ENCODE measurements at places on chromosomes 6 and 20. TPM values are rescaled to one million over a fixed set of nuclear protein-coding genes. Genes with fewer than 3 reads are reported as not detected.
A peak's percentile ranks its signal among the peaks of the same experiment; 100 is the strongest.

The CTCFL gene
- polyA plus RNA-seq: not detected

The SLC35F1 gene
- not detected for polyA plus RNA-seq

The TMC2 gene
- polyA plus RNA-seq: not detected

The CDK19 gene
- polyA plus RNA-seq: 2.3 TPM

The DDRGK1 gene
- polyA plus RNA-seq: 44.7 TPM

The VSX1 gene
- not detected for polyA plus RNA-seq

The TGM2 gene
- polyA plus RNA-seq: not detected

The ZC2HC1B gene
- polyA plus RNA-seq: not detected

GRCh38 chr6:105790635-105791034 is 295.5 kb upstream of the PRDM1 start:
- H3K27ac ChIP-seq: no peak overlapping the region
- no peak for DNase-seq
- H3K4me1 ChIP-seq: peaks cover 23% of the 10 kb centered on the region
- H3K4me3 ChIP-seq: peak overlapping the region; percentile 15

DNA sequence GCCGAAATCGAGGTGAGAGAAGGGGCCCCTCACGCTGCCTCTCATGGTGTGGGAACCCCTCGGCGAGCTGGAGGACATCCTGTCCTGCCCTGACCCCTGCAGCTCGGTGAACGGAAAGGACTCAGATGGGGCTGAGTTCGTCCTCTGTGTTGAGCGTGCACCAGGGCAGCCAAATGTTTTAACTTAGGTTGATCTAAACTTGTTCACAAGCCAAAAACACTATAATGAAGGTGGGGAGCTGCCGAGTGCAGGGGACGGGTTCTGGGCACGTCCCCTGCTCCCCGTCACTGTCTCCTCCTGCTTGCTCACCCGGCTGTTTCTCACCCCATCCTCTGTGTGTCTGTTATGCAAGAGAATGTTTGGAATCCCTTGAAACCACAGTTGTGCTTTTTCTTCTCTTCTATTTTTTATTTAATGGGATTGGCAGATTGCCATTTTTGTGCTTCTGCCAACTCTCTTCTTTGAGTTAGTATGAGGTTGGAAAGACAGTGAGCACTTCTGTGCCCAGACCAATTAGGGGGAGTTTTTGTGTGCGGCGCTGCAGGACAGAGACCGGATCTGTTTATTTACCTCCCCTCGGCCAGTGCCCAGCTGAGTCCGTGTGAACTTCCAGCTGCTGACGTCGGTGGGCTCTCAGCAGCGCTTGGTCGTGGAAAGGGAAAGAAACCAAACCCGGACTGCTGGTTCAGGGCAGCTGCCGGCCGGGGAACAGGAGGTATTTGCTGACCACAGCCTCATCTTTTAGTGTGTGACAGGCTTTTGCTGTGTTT is 158.1 kb downstream of the DTNBP1 start:
- no peak for DNase-seq
- no peak overlapping the region for H3K27ac ChIP-seq
- no peaks in the 10 kb centered on the region for H3K4me1 ChIP-seq
- H3K4me3 ChIP-seq: no peak overlapping the region
- H3K27me3 ChIP-seq: no peaks in the 10 kb centered on the region

- H3K27ac ChIP-seq: peak overlapping the region; percentile 84
- DNase-seq: no peak
- peaks cover 3% of the 10 kb centered on the region for H3K36me3 ChIP-seq
Observed at GRCh38 chr20:59043698-59044097, 1.1 kb upstream of the PRELID3B start.

- no peak overlapping the region for H3K4me3 ChIP-seq
- H3K36me3 ChIP-seq: no peaks in the 10 kb centered on the region
- H3K4me1 ChIP-seq: no peaks in the 10 kb centered on the region
- H3K27ac ChIP-seq: no peak overlapping the region
- no peaks in the 10 kb centered on the region for H3K27me3 ChIP-seq
- DNase-seq: no peak
Observed at GRCh38 chr6:162140251-162140852, 587.2 kb downstream of the PRKN start.

DNA sequence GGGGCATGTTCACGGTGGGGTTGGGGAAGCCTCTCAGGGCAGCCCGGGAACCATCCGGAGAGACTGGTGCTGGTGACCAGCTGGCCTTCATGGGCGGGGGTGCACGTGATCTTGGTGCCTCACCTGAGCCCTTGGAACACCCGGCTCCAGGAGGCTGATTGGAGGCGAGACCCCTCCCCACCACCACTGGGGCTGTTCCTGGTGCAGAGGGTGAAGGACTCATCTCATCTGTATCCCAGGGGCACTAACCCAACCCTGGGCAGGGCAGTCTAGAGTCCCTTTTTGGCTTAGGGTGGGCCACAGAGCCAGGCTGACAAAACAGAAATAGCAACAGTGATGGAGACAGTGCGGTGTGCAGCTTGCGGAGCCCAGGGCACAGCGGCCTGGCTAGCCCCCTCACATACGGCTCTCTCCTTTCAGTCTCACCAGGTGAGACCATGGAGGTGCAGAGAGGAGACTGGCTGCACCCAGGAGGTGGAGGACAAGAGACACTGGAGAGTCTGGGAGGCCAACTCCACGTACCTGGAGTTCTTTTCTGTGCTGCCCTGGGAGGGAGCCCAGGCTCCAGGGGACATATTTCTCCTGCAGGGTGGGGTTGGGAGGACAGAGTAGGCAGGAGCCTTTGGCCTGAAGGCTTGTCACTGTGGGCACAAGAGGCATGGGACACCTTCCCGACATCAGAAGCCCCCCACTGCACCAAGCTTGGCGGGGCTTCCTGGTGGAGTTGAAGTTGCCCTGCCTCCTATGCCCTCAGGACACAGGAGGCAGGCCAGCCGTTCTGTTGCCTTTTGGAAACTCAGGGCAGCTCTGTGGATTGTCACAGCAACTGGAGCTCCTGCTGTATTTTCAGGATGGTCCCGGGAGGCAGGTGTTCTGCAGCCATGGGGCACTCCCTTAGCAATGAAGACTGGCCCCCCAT is 106.0 kb downstream of the SYCP2 start:
- no peaks in the 10 kb centered on the region for H3K4me1 ChIP-seq
- no peaks in the 10 kb centered on the region for H3K27me3 ChIP-seq
- H3K27ac ChIP-seq: no peak overlapping the region
- no peaks in the 10 kb centered on the region for H3K36me3 ChIP-seq
- H3K4me3 ChIP-seq: no peak overlapping the region

DNA sequence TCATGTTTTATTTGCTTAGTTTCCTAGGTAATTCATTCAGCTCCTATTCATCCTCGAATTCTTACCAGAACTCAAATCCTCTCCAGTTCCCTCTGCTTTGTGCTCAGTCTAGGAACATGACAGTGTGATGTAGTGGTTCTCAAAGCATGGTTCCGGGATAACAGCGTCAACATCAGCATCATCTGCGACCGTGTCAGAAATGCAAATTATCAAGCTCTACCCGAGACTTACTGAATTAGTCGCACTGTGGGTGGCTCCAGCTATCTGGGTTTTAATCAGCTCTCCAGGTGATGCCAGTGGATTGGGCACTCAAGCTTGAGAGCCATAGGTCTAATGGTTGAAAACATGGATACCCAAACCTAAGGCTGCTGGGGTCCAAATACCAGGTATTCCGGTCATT is 7.7 kb upstream of the STK35 start:
- H3K4me1 ChIP-seq: no peaks in the 10 kb centered on the region
- no peaks in the 10 kb centered on the region for H3K36me3 ChIP-seq
- H3K4me3 ChIP-seq: no peak overlapping the region
- no peak overlapping the region for H3K27ac ChIP-seq

DNA sequence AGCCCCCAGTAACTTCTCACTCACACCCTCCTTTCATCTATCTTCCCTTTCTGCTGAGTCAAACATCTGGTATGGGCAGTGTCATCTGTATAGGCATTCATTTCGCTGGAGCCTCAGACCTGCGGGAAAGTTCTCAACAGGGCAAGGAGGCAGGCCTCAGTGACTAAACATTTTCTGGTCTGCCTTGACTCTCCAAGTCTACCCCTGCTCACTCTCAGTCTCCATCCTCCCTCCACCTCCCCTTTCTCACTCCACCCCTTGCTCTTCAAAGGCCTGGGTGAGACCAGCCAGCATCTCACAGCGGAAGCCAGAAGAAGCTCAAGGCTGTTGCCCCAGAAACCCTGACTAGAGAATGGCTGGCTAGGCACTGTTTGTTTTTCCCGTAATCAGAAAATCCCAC is 105.0 kb upstream of the BEND6 start:
- no peaks in the 10 kb centered on the region for H3K36me3 ChIP-seq
- no peak for DNase-seq
- no peak overlapping the region for H3K27ac ChIP-seq

GRCh38 chr20:20462185-20462584 is 94.3 kb downstream of the INSM1 start:
- no peak overlapping the region for H3K4me3 ChIP-seq
- no peak overlapping the region for H3K27ac ChIP-seq
- H3K4me1 ChIP-seq: no peaks in the 10 kb centered on the region
- no peaks in the 10 kb centered on the region for H3K36me3 ChIP-seq

DNA sequence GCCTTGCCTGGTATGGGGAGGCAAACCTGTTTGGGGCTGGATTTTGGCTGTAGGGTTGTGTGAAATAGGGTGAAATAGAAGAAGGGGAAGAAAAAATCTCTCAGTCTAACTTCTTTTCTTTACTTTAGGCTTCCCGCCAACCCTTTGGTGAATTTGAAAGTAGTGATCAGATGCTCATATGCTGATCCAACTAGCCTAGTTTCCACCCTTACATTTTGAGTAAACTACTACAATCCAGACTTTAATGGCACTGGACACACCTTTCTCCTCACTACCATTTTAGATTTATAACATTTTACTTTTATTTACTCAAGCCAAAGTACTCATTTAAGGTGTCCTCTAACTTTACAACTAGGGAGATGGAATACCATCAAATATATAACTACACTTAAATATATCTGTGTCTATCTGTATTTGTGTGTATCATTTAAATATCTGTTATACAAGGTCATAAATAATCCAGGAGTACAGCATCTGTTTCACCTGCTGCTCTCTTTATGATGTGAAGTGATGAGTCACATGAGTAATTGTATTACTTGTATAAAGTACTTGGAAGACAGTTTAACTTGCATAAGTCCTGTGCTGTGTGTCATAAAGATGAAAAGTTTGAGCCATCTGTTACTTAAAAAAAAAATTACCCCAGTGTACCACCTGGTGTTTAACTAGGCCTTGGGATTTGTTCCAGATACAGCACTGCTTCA is 172.1 kb downstream of the CDKAL1 start:
- no peak overlapping the region for H3K4me3 ChIP-seq
- no peaks in the 10 kb centered on the region for H3K27me3 ChIP-seq
- no peak for DNase-seq
- H3K27ac ChIP-seq: no peak overlapping the region
- H3K4me1 ChIP-seq: peaks cover 9% of the 10 kb centered on the region
- H3K36me3 ChIP-seq: no peaks in the 10 kb centered on the region

DNA sequence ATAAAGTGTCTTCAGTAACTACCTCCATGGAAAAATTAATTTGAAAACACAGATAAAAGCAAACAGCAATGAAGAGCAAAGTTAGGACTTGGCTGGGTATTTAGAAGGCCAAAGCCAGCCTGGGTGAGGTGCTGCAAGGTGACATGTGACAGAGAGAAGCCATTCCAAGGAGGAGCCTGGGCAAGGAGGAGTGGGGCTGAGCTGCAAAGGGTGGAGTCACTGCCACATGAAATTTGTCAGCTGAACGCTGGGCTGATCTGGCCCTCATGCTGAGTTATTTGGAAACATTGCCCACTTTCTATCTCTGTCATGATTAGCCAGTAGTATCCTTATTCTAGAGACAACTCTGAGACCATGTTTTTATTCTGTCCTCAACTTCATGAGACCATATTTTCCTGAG is 76.3 kb downstream of the PERP start:
- H3K27me3 ChIP-seq: peaks cover 4% of the 10 kb centered on the region
- H3K27ac ChIP-seq: no peak overlapping the region
- H3K4me3 ChIP-seq: no peak overlapping the region
- no peaks in the 10 kb centered on the region for H3K4me1 ChIP-seq

- H3K4me3 ChIP-seq: no peak overlapping the region
- H3K4me1 ChIP-seq: no peaks in the 10 kb centered on the region
- no peak overlapping the region for H3K27ac ChIP-seq
Observed at GRCh38 chr6:82022614-82023129, 224.9 kb downstream of the IBTK start.

DNA sequence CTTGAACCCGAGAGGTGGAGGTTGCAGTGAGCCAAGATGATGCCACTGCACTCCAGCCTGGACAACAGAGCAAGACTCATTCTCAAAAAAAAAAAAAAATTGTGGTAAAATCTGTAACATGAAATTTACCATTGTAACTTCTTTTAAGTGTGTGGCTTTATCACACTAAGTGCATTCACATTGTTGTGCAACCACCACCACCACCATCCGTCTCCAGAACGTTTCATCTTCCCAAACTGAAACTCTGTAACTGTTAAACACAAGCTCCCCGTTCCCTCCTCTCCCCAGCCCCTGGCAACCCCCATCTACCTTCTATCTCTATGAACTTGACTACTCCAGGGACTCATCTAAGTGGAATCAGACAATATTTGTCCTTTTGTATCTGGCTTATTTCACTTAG is 29.7 kb downstream of the PDRG1 start:
- no peak overlapping the region for H3K4me3 ChIP-seq
- no peak overlapping the region for H3K27ac ChIP-seq
- H3K4me1 ChIP-seq: no peaks in the 10 kb centered on the region

DNA sequence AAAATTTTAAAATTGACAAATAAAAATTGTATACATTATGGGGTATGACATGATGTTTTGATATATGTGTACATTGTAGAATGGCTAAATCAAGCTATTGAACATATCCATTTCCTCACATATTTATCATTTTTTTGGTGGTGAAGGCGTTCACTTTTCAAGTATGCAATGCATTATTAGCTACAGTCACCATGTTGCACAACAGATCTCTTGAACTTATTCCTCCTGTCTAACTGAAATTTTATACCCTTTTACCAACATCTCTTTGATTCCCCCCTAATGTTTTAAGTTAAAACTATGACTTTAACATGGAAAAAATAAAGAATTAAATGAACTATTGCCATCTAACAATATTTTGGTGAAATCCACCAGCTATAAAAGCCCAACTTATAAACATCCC is 65.2 kb upstream of the UST start:
- H3K27me3 ChIP-seq: peaks cover 3% of the 10 kb centered on the region
- H3K4me3 ChIP-seq: no peak overlapping the region
- no peak overlapping the region for H3K27ac ChIP-seq
- no peaks in the 10 kb centered on the region for H3K4me1 ChIP-seq
- no peak for DNase-seq

DNA sequence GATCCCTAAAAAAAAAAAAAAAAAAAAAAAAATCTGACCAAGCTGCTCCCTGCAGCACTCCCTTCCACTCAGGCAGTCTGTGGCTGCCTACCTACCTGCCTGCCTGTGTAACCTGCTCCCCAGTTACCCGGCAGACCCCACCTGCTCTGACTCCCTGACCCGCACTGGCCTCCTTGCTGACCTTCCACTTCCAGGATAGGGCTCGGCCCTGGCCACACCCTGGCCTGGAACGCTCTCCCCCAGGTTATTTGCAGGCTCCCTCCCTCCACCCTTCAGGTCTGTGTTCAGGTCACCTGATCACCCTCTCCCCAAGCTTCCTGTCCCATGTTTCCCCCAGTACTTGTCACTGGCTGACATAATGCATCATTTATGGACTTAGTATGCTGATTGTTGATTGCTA is 134.3 kb downstream of the SLC23A2 start:
- no peaks in the 10 kb centered on the region for H3K4me1 ChIP-seq
- H3K27ac ChIP-seq: no peak overlapping the region
- peaks cover 14% of the 10 kb centered on the region for H3K36me3 ChIP-seq
- no peaks in the 10 kb centered on the region for H3K27me3 ChIP-seq
- H3K4me3 ChIP-seq: no peak overlapping the region
- no peak for DNase-seq

- no peaks in the 10 kb centered on the region for H3K4me1 ChIP-seq
- DNase-seq: no peak
- peaks cover 2% of the 10 kb centered on the region for H3K27me3 ChIP-seq
- H3K36me3 ChIP-seq: no peaks in the 10 kb centered on the region
Observed at GRCh38 chr6:4413073-4413472, 277.7 kb upstream of the ECI2 start.
